ENCODE measurements at places on chromosomes 6 and 20. TPM values are rescaled to one million over a fixed set of nuclear protein-coding genes. Genes with fewer than 3 reads are reported as not detected.

- DNase-seq = no peak
Measured at GRCh38 chr6:5302220-5302946, 41.1 kb downstream of the FARS2 start.

DNA sequence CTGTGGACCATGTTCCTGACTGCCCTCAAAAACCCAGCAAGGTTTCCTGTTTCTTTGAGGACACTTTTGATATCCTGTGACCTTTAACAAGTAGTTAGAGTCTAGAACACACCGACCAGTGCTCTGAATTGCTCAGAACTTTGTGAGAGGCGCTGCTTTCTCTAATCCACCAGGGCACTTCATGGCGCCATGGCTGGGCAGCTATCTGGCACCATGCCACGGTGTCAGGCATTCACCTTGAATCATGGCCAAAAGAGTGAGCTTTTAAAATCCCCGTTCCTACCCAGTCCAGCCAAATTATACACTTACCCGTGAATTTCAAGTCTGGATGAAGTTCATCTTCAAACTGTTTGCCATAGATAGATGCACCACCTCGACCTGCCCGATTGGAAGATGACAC, 17.0 kb upstream of the CPNE5 start:
- no peak for DNase-seq

GRCh38 chr6:54428431-54428830, 120.2 kb downstream of the TINAG start:
- no peak for DNase-seq

DNA sequence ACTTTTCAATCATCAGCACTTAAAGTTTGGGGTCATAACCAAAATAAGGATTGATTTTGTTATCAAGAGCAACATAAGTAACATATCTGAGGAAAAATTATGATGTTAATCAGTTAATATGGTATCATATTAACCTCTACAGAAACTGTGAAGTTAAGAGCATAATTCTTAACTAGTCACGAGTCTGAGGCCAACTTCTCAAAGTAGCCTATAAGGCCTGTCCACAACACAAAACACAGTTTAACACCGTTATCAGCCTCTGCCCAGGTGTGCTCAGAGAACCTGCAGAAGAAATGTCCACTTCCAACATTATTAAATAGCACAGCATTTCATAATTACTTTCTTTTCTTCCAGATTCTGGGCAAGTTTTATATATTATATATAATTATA, 1.1 kb downstream of the STX7 start:
- no peak for DNase-seq

DNA sequence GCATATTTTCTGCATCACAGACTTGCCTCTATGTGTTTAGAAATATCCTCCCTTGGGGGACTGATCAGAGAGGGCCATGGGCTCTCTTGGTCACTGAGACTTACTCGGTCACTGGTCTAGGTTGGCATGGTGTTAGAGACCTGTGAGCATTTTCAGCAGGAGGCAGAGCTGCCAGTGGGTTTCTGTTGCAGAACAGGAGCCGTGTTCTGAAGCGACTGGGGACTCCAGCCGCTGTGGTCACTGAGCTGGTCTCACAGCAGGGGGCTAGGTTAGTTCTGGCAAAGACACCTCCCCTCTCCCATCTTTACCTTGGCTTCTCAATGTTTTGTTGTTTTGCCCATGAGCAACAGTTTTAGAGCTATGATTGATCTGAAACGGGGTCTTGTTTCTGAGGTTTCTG, 8.7 kb downstream of the TMEM181 start:
- DNase-seq = no peak

DNA sequence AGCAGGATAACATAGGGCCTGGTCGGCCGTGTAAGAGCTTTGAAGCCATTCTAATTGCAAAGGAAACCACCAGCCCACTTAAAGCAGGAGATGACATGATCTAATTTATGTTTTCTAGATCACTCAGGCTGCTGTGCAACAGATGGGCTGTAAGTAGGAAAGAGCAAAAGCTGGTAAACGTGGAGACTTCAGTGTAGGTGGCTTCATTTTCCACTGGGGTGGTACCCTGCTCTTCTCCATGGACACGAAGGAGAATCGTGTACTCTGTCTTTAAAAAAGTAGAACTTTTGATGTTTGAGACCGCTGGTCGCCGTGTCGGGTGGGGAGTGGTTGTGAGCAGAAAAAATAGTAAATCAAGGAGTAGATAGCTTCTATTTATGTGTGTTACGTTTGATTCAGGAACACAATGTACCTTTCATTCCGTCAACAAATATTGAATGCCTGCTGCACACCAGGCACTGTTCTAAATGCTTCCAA, 6.4 kb downstream of the CASS4 start:
- DNase-seq = no peak

DNA sequence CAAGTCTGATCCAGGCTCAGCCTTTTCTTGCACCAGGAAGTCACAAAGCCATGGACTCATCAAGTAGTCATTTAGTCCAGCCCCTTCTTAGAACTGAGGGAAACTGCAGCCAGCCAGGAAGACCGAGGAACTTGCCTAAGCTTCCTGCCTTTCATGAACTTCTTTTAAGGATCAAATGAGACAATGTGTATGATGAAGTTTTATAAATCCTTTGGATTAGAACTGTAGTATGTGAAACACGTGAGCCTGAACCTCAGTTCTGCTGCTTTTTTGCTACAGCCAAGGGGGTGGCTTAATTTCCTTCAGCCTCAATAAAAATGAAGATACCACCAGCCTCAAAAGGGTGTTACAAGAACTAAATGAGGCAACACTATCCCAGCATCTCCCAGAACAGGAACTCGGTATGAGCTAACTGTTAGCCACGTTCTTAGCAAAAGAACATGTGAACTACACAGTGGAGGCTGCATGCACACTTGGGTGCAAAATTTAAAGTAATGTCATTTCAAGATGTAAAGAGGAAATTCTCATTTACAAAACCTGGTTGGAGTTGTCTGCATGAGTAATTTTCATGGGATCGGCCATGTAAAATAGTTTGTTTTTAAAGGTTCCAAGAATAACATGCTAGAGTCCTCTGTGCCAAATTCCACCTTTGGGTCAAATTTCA, 76.0 kb upstream of the TBC1D7 start:
- DNase-seq = peak; percentile 76

DNA sequence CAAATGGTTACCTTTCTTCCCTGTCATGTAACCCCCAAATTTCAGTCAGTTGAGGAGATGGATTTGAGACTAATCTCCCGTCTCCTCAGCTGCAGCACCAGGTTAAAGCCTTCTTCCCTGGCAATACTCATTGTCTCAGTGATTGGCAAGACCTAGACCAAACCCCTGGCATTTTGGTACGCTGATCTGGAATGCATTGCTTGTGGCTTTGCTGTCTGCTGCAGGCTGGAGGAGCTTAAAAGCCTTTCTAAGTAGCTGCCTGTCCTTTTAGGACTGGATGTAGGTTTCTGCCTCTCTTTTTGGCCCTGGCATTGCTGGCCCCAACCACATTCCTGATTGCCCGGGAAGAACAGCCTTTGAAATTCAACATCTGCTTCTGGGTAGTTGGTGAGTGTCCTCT, 729.6 kb upstream of the GJE1 start:
- no peak for DNase-seq

- DNase-seq = peak; percentile 4
Measured at GRCh38 chr6:49327005-49327404, 136.0 kb downstream of the MMUT start.

The ZSCAN16 gene
- total RNA-seq = 2.5 TPM

DNA sequence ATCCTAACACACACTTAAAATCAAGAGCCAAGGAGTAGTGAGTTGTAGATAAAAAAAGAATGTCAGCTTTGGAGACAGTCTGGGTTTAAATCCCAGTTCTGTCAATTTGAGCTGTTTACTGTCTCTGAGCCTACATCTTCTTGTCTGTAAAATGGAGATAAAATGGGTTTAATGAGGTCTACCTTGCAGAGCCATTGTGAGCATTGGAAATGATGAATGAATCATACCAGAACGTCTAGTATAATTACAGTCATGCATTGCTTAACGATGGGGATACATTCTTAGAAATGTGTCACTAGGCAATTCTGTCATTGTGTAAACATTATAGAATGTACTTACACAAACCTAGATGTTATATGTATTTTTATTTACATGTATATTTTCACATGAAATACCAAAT, 17.6 kb upstream of the SGK2 start:
- DNase-seq = peak; percentile 26

The ATAT1 gene
- 15.7 TPM for total RNA-seq

GRCh38 chr6:151096691-151097606, 142.8 kb upstream of the AKAP12 start:
- DNase-seq = peak; percentile 47

DNA sequence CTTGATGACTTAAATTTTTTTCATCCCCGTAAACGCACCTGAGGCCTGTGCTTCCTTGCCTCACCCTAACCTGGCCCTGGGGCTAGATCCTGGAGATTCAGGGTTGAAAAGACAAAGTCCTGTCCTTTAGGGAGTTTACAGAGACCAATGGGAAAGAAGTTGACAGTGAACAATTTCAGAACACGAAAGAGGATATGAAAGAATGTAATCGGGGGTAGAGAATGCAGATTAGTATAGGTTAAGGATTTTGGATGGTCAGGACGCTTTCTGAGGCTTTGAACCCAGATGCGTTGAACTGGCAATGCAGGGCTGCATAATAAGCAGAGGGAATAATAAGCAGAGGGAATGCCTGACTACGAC, 1.7 kb upstream of the FBXO5 start:
- DNase-seq = no peak

The WFDC5 gene
- total RNA-seq = not detected

The FAM209A gene
- total RNA-seq = 0.32 TPM

GRCh38 chr20:49969234-49969633, 13.5 kb upstream of the SNAI1 start:
- no peak for DNase-seq

Measured in astrocyte (in vitro differentiated cells and primary cell).